ENCODE measurements at places on chromosomes 7 and 10.

DNA sequence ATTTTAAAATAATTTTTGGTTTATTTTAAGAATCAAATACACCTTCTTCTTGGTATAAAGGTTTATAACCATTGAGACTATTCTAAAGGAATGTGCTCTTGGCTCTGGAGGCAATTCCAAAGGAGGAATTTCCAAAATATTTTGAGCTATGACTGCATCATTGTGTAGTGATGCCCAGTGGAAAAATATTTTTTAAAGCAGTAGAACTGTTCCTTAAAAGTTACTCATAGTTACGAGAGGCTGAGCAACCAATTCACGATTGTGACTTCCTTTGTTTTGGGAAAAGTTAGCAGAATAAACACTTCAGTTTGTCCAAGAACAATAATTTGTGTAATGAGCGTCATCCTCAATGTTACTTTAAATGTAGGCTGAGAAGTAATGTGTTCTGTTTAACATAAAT, 233.6 kb downstream of the BAMBI start:
- no peak for DNase-seq

- DNase-seq: peak; percentile 73
Measured at GRCh38 chr7:28180364-28181147, at the start of gene JAZF1. TSS of gene JAZF1 (minus strand) at chr7:28180795.

- DNase-seq: no peak
Measured at GRCh38 chr10:48468866-48469511, 135.9 kb downstream of the ARHGAP22 start.

DNA sequence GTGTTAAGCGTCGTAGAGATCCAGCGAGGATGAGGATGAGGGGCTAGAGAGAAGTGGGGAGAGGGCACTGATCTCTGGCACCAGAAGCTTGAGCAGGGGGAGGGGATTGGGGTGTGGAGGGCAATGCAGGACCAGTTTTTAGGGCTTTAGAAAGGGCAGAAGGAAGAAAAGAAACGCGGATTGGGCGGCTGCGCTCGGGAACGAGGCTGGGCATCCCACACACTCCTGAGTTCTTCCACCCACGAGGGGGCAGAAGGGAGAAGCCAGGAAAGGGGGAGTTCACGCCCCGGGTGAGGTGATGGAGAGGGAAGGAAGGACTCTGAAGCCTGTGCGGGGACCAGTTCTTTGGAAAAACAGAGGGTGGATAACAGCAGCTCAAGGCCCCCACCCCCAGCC, 6.1 kb upstream of the VGF start:
- no peak for DNase-seq

- DNase-seq: no peak
Measured at GRCh38 chr10:20817116-20817515, 80.0 kb downstream of the NEBL start.

DNA sequence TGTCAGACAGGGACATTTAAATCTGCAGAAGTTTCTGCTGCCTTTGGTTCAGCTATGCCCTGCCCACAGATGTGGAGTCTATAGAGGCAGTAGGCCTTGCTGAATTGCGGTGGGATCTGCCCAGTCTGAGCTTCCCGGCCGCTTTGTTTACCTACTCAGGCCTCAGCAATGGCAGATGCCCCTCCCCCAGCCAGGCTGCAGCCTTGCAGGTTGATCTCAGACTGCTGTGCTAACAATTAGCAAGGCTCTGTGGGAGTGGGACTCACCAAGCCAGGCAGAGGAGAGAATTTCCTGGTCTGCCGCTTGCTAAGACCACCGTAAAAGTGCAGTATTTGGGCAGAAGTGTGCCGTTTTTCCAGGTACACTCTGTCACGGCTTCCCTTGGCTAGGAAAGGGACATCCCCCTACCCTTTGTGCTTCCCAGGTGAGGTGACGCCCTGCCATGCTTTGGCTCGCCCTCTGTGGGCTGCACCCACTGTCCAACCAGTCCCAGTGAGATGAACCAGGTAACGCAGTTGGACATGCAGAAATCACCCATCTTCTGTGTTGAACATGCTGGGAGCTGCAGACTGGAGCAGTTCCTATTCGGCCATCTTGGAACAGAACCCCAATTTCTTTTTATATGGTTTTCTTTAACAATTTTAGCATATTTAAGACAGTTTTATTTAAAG, 28.4 kb upstream of the VWDE start:
- peak; percentile 9 for DNase-seq

DNA sequence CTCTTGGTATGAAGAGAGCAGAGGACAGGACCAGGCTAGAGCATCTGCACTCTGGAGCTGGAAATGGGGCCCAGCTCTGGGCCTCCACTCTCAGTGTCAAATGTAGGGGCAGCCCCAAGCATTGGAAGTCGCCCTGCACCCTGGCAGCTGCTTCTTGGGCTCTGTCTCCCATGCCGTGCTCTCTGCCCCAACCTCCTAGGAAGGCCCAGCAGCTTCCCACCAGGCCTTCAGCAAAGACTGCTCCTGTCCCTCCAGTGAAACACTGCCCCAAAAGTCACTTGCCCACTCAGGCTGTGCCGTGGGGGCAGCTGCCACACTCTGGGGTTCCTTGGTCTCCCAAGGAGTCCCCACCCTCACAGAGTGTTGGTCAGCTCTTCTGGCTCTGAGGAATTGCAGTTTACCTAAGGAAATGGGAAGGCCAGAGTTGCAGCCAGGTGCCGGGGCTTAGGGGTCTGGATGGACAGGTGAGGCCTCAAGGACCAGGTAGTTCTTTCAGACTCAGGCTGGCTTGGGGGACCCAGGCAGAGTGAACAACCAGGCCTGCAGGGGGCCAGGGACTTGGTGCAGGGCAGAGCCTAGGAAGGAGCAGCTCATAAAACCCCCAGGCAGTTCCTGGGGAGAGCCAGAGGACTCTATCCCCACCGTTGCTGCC, 9.4 kb upstream of the OPN4 start:
- no peak for DNase-seq

DNA sequence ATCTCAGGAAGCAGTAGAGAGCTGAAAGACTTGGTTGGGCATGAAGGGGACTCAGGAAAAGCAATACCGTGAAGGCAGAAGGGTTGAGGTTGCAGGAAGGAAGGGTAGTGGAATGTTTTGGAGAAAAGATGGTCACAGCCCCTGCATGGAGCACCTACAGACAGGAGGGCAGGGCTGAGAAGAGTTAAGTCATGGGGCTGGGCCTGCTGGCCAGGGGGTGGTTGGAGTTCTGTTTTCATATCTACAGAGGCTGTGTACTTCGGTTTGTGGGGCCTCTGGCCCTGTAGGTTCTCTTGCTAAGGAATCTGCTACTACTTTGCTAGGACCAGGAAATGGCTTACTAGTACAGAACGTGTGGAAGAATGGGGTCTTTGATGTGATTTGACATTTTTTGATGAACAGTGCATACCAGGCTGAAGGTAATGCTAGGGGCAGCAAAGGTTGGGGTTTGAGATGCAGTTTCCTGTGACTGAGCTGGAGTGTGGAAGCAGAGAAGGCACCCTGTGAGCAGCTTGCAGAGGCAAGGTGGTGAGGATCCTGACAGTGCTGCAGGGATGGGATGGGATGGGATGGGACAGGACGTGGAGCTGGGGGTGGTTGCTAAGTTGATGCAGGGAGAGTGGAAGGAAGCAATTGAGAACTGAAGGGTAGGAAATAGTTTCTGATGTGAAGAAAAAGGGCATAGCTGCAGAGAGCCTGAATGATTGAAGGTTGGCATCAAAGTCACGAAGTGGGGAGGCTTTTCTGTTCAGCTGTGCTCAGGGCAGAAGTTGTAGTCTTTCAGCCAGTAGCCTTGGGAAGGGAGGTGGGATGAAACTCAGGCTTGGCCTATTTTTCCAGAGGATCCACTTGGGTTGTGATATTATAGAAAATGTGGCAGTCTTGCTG, 7.8 kb downstream of the RPS24 start:
- DNase-seq: no peak

DNA sequence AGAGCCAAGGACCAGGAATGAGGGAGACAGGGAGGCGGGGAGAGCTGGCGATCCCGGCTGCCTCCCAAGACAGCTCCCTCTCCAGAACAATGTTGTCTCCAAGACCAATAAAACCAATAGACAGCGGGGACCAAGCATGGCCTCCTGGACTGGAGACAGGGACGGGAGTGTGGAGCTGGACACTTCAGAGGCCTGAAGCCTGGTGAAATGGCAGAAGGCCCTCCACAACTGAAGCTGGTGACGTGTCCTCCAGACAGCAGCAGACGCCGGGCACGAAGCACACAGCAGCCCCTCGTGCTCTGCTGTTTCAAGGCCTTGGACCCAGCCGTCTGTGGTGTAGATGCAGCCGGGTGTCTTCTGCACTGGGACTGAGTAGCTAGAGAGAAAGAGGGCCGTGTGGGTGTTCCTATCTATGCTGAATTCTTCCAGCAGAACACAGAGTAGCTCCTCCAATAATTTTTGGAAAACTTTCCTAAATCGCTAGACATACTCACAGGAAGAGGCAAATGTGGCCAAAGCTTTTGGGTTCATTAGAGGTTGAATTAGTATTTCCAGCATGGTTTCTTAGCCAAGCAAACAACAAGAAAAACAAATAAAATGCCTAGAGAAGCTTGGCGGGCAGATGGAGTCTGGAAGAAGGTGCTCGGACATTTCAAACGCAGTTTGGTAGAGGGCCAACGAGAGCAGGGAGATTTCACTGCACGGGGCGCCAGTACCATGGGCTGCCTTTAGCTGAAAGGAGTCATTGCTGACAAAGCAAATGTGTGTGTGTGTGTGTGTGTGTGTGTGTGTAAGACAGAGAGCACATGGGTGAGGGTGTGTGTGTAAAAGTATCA, 570.4 kb downstream of the TCERG1L start:
- DNase-seq: no peak

GRCh38 chr7:47582764-47583738, 1.1 kb upstream of the TNS3 start:
- no peak for DNase-seq

- no peak for DNase-seq
Measured at GRCh38 chr10:75386128-75386527, 15.4 kb downstream of the ZNF503 start.

GRCh38 chr10:87503401-87503800, 1.3 kb upstream of the MINPP1 start:
- no peak for DNase-seq

GRCh38 chr10:45424668-45425404, 50.8 kb downstream of the ALOX5 start:
- DNase-seq: no peak

- DNase-seq: no peak
Measured at GRCh38 chr10:5546891-5547680, 22.3 kb downstream of the CALML3 start.

DNA sequence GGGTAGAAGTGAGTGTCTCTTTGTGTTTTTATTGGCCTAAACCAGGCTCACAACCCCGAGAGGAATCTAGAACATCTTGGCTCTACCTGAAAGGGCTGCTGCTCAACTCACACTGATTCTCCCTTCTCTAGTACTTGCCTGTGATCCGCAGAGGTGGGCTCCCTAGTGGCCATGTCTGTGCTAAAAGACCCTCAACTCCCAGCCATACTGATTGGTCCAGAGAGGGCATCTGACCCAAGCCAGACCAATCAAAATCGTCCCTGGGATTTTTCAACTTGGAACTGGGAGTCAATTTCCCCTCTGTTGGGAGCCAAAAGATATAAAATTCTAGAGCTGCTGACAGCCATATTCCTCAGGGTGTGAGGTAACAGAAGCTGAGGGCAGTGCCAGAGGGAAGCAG, 55.3 kb downstream of the SH3PXD2A start:
- DNase-seq: no peak

GRCh38 chr7:223118-223800, 30.9 kb downstream of the FAM20C start:
- no peak for DNase-seq

GRCh38 chr7:94510582-94511496, 1.2 kb downstream of the CASD1 start:
- no peak for DNase-seq

- no peak for DNase-seq
Measured at GRCh38 chr7:17994079-17994850, 33.4 kb downstream of the PRPS1L1 start.

GRCh38 chr10:45418849-45419675, 45.0 kb downstream of the ALOX5 start:
- DNase-seq: peak; percentile 82
